ENCODE measurements at places on chromosomes 1 and 21.

- DNase-seq = no peak
Observed at GRCh38 chr1:17370618-17371017, 1.4 kb upstream of the PADI6 start.

DNA sequence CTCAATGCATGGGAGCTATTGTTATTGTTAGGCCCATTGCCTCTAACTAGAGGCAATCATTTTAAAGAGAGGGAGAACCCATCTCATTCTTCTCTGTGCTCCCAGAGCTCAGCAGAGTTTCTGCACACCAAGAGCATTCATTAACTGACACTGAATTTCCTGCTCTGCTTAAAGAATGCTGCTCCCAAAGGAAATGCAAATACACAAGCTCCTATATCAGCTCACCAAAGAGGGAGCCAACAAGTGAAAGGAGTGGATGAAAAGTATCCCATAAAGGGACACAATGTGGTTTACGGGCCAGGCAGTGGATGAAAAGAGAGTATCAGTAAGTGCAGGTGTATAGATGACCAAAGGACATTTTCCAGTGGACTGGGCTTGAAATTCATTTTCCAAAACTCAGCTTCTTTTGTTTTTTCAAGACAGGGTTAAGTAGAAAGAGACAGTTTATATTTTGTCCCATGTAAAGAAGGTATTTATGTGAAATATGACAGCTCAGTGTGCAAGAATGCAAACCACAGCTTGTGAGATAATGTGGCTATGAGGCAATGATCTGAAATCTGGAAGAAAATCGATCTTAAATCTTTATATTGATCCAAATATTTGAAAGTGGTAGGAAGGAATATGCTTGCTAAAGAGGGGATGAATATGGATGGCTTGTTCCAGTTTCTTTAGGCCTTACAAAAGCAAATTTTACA is 207.7 kb upstream of the CAMK1G start:
- no peak for DNase-seq

GRCh38 chr1:228147768-228148167 is 2.0 kb upstream of the GJC2 start:
- DNase-seq = no peak

- no peak for DNase-seq
Observed at GRCh38 chr1:108584428-108584856, 24.5 kb downstream of the EEIG2 start.

GRCh38 chr1:119713749-119714456 is 2.2 kb downstream of the PHGDH start:
- DNase-seq = no peak

DNA sequence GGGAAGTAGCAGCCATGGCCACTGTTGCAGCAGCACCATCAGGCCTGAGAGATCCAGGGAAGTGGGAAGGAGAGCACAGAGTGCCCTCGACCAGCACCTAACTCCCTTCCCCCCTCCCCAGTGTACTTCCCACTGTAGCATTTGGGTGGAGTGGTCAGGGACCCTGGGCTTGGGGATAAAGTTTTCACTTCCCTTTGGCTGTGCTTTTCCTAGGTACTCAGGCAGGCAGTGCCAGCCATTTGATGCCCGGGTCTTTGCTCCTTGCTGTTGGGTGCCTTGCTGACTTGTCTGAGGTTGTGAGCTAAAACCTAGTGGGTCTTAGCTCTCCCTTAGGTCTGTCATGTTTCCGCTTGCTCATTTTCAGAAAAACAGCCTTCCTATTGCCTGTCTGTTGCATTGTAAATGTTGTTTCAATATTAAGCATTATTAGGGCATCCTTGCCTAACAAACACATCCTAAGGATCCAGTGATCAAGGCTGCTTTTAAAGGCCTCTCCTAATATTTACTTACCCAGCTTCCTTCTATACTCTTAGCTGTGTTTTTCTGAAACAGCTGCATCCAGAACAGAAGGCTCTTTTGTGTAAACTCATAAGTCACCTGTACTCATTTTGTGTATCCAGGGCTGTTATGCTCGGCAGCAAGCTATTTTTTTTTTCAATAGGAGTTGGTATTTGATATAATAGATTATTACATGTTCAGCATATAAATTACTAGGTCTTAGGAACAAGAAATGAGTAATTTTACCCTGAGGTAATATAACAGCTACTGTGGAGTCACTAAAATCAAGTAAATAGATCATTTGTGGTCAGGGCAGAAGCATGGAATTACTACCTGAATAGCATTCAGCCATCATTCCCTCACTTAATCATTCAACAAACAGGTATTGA is 418.6 kb upstream of the PROX1 start:
- peak; percentile 99 for DNase-seq

DNA sequence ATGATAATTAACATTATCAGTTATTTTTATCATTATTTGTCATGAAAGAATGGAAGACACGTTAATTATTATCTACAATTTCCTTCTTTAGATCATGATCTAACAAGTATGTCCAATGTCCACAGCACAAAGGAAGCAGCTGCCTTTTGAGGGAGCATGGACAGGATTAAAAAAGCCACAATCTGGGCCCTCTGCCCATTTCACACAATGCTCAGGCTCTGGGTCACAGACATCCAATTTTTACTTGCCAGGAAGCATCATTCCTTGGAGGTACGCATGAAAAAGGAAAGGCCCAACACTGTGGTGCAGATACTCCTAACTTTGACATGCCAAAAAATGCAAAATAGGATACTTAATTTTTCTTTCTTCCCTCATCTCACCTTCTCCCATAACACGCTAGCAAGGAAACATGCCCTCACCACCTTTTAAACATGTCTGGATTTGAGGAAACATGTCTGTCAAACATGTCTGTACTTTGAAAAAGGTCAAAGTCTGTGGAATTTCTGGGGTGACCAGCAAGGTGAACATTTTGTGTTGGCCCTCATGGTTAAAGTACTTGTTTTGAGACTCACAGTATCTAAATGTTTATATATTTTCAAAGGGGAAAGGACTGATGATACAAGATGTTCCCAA is 40.0 kb downstream of the GADD45A start:
- peak; percentile 49 for DNase-seq

GRCh38 chr21:31284797-31285397 is 59.2 kb downstream of the TIAM1 start:
- DNase-seq = no peak

- DNase-seq = no peak
Observed at GRCh38 chr21:40602080-40602479, 244.9 kb downstream of the DSCAM start.

GRCh38 chr1:90359994-90360393 is 357.1 kb downstream of the BARHL2 start:
- DNase-seq = no peak

DNA sequence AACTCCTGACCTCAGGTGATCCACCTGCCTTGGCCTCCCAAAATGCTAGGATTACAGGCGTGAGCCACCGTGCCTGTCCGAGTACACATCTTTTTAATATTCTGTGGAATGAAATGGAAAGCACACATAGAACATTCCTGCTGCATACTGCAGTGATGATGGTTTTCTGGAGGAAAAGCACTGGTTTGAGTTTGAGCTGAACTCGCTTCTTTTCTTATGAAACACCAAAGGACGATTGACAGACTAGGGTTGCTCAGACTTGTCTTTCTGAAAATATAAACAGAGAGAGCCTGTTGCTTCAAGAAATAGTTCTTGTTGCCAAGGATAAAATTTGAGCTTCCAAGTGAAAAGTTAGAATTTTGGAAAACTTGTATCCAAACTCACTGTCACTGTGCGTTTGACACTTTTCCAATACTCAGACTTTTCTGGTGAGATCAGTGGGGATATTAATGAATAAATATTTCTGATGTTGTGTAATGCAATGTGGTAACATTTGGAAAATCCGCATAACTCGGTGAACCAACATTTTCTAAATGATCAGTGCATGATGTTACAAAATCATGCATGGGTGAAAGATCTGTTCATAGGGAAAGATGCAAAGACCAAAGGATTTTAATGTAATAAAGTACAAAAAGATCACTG is 15.0 kb upstream of the ERMAP start:
- no peak for DNase-seq

DNA sequence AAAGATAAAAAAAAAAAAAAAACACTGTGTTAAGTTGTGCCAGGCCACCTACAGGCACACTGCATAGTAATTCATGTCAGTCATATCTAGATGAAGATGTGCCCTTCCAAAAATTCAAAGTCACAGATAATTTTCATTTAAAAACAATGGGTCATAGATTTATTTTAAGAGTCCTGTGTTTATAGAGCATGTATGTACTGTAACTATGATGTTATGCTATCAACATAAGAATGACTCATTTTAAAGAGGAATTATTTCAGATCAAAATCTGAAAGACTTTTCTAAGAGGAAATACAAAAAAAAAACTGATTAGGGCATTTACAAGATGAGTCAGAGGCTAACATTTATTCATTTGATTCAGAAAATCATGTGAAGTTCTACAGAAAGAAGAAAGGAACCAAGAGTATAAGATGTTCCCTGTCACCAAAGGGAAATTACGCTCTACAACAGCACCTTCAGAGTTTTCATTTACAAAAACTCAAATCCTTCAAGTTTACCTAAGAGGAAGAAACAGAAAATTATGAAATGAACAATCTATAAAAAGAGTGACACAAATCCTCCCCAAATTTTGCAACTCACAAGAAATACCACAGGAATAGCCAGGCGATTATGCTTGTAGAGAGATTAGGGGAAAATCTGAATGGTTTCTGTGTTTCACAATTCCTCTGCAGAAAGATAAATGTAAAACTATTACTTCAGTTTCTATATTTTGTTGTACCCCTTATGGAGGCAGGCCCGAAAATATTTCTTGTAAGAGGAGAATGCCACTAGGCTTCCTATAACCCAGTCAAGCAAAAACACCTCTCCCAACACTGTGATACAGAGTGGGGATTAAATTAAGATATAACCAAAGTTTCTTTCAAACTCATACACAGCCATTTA is 13.8 kb downstream of the TP53BP2 start:
- no peak for DNase-seq

GRCh38 chr1:12486401-12487005 is 131.5 kb downstream of the DHRS3 start:
- DNase-seq = no peak

DNA sequence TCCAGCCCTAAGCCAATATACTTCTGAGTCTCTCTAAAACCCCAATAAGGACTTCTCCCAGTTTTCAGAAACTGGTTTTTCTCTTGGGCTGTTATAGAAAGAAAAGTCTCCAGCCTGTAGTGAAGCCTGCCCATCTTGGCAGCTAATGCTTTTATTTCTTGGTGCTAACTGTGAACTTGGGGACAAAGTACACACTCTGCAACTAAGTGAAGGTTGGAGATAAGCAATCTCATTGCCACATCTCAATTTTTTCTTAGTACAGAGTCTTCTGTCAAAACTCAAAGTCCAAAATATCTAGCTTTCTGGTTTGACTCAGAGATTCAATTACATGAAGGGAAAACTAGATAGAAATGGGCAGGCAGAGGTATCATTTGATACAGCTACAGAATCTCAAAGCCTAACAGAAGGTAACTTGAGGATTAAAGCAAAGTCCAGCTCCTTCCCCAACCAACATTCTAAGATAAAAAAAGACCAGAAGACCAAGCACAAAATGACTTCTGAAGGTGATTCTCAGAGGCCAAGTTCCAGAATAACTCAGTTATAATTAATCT is 14.0 kb downstream of the AK2 start:
- DNase-seq = no peak

DNA sequence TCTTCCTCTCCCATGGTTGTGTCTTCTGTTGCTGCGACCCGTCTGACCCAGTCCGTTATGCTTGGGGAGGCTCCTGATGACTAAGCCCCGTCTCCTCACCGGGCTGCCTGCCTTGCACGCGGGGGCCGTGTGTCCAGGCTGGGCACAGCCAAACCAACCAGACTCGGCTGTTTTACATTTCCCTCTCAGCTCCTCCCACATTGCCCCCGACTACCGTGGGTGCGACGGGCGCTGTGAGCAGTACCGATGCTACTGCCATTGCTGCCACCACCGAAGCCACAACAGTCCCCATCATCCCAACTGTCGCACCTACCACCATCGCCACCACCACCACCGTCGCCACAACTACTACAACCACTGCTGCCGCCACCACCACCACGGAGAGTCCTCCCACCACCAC is 46.0 kb upstream of the CNTN2 start:
- DNase-seq = no peak

GRCh38 chr21:33857846-33858666 is 57.5 kb downstream of the ATP5PO start:
- DNase-seq = no peak

GRCh38 chr1:27755286-27755685 is 17.7 kb upstream of the STX12 start:
- no peak for DNase-seq

GRCh38 chr1:113530021-113530420 is 139.7 kb downstream of the MAGI3 start:
- no peak for DNase-seq

- no peak for DNase-seq
Observed at GRCh38 chr1:22635436-22635835, 992 bp upstream of the C1QA start.

GRCh38 chr1:10979483-10979920 is 33.0 kb upstream of the TARDBP start:
- no peak for DNase-seq

DNA sequence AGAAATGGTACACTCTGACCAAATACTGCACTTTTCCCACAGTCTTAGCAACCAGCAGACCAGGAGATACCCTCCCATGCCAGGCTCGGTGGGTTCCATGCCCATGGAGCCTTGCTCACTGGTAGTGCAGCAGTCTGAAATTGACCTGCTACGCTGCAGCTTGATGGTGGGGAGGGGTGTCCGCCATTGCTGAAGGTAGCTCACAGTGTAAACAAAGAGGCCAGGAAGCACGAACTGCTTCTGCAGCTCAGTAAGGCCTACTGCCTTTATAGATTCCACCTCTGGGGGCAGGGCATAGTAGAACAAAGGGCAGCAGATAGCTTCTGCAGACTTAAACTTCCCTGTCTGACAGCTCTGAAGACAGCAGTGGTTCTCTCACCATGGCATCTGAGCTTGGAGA is 12.3 kb upstream of the IFI44L start:
- no peak for DNase-seq

DNA sequence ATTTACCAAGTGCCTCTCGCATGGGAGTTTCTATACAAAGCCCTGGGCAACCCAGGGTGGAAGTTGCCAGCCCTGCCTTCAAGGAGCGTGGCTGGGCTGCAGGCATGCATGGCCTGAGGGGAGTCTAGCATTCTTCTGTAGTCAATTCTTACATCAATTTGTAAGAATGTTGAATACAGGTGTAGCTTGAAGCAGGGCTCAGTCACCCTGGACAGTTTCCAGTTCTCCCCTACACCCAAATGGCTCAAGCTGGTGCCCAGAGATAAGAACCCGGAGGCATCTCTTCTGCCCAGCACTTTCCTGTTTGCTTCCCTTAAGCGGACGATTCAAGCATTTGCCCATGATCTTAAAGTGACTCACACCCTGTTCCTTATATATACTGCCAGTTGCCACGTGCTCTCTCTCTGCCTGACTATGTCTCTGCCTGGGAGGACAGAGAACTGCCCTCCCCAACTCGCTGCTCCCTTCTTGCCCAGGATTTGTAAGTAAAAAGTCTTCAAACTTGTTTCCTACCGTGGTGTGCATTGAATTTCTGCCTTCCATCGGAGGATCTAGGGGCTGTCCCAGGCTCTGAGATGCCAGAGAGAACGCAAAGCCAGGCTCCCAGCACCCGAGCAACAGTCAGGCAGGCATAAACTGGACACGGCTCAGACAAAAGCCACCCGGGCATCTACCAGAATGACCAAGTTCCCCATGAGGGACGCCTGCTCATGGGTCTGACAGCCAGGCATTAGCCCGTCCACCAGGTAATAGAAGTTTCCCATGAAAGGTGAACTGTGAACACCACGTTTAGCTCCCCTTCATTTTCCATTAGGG is 50.9 kb upstream of the AJAP1 start:
- no peak for DNase-seq
